ENCODE measurements at places on chromosomes 1 and 21. TPM values are rescaled to one million over a fixed set of nuclear protein-coding genes. Genes with fewer than 3 reads are reported as not detected.
A peak's percentile ranks its signal among the peaks of the same experiment; 100 is the strongest.

DNA sequence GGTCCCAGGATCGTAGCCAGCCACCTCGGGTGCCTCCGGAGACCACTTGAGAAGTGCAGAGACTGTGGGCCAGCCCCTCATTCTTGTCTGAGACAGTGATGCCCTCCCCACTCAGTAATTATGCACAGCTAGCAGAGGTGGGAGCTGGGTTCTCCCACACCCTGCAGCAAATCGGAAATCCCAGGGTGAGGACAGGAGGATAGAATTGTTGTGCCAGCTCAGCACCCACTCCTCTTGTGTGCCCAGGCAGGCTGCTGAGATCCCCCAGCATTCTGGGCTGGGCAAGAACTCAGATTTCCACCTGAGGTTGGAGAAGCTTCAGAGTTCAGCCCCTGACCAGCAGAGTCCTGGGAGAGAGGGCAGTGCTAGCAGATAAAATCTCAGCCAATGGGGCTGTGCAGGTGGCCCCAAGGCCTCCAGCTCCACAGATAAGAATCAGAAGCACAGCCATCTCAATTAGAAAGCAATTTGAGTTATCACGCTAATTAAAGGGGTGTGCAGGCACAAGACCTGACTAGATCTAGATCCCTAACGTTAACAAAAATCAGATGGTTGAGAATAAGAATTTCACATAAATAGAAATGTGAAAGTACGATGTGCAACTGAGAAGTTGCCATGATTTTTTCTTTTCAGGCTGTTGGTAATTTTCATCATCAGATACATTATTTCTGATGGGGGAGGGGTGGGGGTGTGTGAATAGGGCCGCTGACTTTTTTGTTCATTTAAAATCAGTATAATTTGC lies 45.5 kb upstream of the IRF2BP2 start:
- no peak for DNase-seq

DNA sequence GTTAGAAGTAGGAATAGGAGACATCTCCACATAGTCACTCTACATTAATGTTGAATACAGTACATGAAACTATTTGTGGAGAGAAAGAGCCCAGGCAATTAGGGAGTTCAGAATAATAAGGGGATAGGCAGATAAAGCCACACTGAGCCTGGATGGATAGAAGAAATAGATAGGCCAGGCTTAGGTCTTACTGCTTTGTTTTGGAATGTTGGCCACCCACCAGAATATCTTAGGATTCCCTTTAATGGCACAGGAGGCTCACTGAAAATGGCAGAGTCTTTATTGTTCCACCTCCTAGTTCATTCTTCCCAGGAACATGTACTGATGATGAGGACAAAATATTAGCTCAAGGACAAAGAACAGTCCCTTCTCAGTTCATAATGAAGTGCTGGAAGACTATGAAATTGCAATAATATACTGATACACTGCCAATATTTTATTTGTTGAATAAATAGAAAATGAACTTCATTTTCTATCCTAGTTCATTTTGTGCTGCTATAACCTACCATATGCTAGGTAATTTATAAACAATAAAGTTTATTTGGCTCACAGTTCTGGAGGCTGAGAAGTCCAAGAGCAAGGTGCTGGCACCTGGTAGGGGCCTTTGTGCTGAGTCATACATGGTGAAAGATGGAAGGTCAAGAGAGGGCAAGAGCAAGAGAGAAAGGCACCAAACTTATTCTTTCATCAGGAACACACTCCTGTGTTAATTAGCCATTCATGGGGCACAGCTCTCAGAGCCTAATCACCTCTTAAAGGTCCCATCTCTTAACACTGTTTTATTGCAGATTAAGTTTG lies 87.3 kb downstream of the TBX15 start:
- DNase-seq = no peak

DNA sequence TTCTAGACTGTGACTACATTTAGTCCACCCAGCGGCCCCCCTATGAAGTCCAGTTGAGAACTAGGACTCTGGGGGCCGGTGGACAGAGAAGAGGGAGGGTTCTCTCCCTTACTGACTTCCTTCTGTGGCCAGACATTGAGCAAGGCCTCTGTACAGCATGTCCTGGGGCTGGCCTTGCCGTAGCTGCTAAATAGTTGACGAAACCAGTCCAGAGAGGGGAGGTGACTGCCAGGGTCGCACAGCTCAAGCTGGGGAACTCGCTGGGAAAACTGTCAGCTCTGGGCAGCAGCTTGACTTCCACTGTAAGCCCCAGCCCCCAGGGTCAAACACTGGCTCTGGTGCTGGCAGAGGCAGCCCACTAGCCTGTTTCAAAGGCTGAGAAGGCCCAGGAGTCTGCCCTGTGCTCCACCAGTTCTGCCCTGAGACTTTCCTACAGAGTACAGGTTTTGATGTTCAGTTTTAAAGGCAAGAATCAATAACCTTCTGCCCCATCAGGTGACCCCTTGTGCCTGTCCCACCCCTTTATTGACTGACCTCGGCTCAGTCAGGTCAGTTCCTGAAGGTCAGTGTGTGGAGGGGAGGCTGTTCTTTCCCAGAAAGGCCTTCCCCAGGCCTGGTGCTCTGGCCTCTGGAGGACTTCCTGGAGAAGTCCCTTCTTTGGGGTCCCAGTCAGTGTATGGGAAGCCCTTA lies 14.1 kb downstream of the PCSK9 start:
- DNase-seq = peak; percentile 42

GRCh38 chr1:201344206-201345080 lies 33.0 kb downstream of the TNNT2 start:
- DNase-seq = no peak

GRCh38 chr1:232586679-232587078 lies 43.3 kb downstream of the SIPA1L2 start:
- no peak for DNase-seq

DNA sequence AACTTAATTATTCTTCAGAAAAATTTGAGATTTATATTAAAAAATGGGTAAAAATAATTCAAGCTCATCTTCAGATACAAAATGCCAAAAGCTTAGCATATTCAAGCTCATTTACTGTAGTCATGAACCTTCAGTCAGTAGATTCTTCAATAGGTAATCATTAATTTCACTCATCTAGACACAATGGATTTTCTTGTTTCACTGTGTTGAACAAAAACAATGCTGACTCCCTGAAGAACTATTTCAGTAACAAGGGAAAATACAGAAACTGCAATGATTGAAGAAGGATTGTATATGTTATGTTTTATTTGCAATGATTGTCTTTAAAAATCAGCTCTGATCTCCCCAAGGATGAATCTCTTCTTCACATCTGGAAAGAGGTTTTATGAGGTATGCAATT lies 9.2 kb upstream of the HOOK1 start:
- peak; percentile 41 for DNase-seq

GRCh38 chr1:16174261-16174868 lies 18.5 kb upstream of the EPHA2 start:
- no peak for DNase-seq

Gene DCDC2B
- total RNA-seq = not detected

- DNase-seq = no peak
Measured at GRCh38 chr1:170711682-170712081, 47.8 kb downstream of the PRRX1 start.

DNA sequence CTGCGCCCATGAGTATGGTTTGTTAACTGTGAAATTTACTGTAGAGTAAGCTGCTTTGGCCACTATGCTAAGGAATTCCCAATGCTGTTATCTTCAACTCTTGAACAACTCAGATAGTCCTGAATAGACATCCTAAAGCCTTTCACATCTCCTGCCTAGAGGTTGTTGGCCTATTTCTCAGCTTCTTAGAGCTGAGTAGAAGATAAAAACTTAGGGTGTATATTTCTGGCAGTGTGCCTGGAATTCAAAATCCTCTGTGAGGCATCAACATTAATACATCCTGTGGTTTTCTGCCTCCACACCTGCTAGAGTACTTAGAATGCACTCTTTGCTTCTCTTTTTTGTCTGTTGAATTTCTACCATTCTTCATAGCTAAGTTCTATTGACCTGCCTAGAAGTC lies 45.8 kb upstream of the RC3H1 start:
- DNase-seq = no peak

DNA sequence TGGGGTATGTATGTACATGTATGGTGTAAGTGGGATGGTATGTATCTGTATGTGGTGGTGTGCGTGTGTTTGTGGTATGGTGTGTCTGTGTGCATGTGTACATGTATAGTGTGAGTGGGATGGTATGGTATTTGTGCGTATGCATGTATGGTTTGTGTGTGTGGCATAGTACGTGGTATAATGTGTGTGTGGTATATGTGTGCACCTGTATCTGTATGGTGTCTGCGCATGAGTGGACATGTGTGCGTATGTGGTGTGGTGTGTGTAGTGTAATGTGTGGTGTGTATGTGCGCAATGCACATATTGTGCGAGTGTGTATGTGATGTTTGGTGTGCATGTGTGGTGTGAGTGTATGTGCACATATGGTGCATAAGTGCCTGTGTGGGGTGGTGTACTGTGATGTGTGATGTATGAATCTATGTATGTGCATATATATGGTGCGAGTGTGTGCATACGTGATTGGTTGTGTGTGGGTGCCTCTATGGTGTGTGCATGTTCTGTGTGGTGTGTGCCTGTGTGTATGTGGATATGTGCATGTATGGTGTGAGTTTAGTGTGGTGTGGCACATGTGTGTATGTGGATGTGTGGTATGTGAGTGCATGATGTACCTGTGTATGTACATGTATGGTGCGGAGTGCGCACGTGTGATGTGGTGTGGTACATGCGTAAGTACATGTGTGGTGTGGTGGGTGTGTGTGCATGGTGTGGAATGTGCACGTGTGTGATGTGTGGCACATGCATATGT lies 38.8 kb downstream of the WDR4 start:
- no peak for DNase-seq

Gene SAMSN1
- not detected for total RNA-seq

Gene CD34
- not detected for total RNA-seq

Gene CD5L
- total RNA-seq = not detected

DNA sequence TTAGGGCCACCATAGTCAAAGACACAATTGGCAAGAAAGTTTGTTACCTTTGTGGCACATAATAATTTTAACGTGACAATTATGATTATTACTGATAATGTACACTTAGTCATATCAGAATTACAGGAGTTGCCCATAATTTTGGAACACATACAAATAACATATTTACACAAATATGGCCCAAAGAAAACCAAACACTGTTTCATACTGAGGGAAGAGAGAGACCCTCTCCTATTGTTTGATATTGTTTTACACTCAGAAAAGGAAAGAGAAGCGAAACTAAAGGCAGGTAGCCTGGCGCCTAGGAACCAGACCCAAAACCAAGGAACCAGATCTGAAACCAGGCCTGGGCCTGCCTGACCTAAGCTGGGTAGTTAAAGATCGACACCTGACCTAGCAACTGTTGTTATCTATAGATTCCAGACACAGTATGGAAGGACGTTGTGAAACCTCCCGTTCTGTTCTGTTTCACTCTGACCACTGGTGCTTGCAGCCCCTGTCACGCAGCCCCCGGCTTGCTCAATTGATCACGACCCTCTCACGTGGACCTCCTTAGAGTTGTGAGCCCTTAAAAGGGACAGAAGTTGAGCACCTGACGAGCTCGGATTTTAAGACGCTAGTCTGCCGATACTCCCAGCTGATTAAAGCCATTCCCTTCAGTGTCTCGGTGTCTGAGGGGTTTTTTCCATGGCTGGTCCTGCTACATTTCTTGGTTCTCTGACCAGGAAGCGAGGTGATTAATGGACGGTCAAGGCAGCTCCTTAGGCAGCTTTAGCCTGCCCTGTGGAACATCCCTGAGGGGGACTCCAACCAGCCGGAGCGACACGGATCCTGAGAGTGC lies 27.9 kb downstream of the C1orf115 start:
- no peak for DNase-seq

- no peak for DNase-seq
Measured at GRCh38 chr1:81443288-81443687, 357.4 kb upstream of the ADGRL2 start.

GRCh38 chr1:53340660-53341520 lies 13.0 kb upstream of the LRP8 start:
- no peak for DNase-seq

DNA sequence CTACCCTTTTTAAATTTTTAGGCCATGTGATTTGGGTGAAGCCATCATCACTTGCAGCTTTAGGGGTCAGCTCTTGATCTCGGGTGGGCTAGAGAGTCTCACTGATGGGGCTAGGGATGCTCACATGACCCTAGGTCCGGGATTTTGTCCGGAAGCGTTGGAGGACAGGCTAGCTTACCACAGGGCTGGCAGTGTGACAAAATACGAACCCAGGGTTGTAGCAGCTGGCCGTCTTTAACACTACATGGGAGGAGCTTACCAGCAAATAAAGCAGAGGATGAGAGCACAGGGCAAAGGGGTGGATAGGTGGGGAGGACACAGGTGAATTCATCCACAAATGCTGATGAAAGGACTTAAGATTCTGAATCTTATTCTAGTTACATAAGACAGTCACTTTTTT lies 21.9 kb downstream of the GPR161 start:
- DNase-seq = no peak

DNA sequence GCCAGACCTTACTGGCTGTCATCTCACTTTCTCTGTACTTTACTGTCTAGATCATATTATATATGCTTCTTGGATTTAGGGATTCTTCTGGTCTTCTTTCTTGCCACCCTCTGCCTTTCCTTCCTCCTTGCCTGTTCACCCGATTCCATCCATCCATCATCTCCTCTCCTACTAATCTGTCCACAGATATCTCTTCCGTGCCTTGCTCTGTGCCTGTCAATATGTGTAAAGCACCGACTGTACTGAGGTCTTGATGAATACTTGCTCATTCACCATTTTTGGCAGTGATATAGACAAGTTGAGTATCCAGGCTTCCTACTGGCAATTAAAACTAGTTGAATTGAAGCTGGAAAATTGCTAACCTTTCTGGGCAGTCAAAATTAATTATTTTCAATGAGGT lies 8.1 kb downstream of the FMN2 start:
- DNase-seq = no peak

Gene FTCD
- 105 TPM for total RNA-seq

- no peak for DNase-seq
Measured at GRCh38 chr1:5596651-5597050, 395.6 kb downstream of the NPHP4 start.

GRCh38 chr1:30974536-30974935 lies 66.0 kb upstream of the SDC3 start:
- no peak for DNase-seq

Gene TFF3
- 7.9 TPM for total RNA-seq

DNA sequence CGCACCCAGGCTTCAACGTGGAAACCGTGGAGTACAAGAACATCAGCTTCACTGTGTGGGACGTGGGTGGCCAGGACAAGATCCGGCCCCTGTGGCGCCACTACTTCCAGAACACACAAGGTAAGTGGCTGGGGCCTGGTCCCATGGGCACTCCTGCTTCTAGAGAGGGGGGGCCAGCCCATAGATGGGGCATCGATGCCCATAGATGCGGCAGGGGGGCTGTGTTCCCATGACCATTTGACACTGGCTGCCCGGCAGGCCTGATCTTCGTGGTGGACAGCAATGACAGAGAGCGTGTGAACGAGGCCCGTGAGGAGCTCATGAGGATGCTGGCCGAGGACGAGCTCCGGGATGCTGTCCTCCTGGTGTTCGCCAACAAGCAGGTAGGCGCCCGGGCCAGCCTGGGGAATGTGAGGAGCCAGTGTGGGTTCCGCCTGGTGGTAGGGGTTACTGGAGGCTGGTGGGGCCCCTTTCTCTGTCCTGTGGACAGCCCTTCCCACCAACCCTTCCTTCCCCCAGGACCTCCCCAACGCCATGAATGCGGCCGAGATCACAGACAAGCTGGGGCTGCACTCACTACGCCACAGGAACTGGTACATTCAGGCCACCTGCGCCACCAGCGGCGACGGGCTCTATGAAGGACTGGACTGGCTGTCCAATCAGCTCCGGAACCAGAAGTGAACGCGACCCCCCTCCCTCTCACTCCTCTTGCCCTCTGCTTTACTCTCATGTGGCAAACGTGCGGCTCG lies 5.6 kb downstream of the C1orf35 start:
- no peak for DNase-seq

- no peak for DNase-seq
Measured at GRCh38 chr1:4093856-4094565, 193.9 kb upstream of the C1orf174 start.

GRCh38 chr1:181794332-181794731 lies 267.2 kb downstream of the ZNF648 start:
- no peak for DNase-seq
